ENCODE measurements at places on chromosomes 16 and 17.

- DNase-seq: peak; percentile 93
These were observed at the start of gene GFOD2 for GRCh38 chr16:67719048-67719777. Gene GFOD2 (minus strand): TSS chr16:67719316. CDS start chr16:67685715, 33,601 bp downstream.

GRCh38 chr17:36705874-36706731 lies 104.7 kb downstream of the MRM1 start:
- peak; percentile 86 for DNase-seq

- no peak for DNase-seq
These were observed 78.4 kb downstream of the TRIM37 start for GRCh38 chr17:59028328-59028727.

GRCh38 chr17:55652114-55652823 lies 70.4 kb downstream of the TMEM100 start:
- DNase-seq: no peak

- DNase-seq: no peak
These were observed 17.1 kb downstream of the SAP30BP start for GRCh38 chr17:75684249-75684648.

- DNase-seq: no peak
These were observed 911.1 kb upstream of the GOT2 start for GRCh38 chr16:59645194-59645593.

DNA sequence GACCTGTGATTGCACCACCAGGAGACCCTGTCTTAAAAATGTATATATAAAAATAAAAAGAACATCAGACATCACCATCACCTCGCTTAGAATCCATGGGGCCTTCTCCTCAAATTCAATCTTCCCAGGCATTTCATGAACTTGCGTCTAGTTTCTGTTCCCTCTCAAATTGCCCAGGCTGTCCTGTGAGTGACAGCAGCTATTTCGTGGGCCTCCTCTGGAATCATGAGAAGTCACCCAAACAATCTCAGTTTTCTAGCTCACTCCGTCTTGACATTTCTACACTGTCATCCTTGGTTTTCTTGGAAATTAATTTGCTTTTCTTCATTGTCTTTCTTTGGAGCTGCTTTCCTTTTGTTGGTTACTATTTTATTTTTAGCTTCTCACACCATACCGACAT lies 7.3 kb downstream of the SLC52A1 start:
- no peak for DNase-seq

GRCh38 chr17:33012522-33013033 lies 20.9 kb downstream of the SPACA3 start:
- no peak for DNase-seq

DNA sequence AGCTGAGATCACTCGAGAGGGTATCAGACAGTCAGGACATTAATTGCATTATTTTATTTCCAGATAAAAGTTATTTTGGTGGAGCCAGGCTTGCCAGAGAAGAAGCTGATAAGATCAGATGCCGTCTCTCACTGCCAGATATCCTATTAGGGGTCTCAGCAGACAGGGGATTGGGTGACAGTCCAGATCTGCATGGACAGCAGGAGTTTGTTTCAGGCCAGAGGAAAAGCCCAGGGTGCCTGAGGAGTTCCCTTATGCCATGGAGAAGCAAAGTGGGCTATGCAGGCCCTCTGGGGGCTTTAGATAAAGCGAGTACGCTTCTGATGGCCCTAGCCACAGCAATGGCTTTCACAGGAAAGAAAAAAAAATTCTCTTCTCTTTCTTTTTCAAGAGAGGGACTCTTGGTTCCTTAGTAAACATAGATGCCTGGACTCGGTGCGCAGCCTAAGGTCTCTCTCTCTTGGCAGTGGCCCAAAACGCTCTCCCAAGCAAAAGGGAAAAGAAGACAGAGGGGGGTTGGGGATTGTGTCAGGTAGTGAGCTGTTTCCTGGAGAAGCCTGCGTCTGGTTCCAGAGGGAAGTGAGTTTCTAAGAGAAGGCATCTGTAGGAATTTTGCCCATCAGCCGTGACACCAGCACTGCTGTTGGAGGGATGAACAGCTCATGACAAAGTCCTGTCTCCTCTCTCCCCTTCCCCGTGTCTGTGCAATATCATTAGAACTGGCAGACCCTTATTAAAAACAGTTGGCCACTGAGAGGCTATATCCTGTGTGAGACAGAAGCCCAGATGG lies 166.3 kb upstream of the FOXF1 start:
- no peak for DNase-seq

DNA sequence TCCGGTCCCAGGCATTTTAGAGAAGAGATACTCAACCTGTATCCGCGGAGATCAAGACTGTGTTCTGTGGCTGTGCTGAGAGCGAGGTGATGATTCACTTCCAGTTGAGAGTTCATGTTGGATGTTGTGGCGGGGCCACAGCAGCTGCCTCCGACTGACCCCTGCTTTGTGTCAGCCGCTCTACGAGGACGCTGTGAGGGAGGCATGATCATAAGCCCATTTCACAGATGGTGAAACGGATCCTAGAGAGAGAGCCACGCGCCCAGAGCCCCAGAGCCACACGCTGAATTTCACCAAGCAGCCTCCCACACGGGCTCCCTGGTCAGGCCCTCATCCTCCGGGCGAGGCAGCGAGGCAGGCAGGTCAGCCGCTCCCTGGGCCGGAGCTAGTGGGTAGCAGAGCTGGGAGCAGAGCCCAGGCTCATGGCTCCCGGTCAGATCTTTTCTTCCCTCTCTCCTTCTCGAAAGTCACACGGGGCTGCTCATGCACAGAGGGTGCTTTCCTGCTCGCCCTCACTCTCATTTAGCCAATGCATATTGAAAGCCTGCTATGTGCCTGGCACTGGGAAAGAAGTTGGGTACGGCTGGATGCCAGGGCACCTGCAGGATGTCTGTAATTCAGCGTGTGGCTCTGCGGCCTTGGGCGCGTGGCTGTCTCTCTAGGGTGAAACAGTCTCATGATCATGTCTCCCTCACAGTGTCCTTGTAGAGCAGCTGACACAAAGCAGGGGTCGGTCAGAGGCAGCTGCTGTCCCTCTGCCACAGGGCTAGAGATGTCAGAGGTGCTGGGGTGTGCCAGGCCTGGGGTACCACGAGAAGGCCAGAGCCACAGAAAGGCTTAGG lies 155.6 kb upstream of the CHMP6 start:
- DNase-seq: no peak

DNA sequence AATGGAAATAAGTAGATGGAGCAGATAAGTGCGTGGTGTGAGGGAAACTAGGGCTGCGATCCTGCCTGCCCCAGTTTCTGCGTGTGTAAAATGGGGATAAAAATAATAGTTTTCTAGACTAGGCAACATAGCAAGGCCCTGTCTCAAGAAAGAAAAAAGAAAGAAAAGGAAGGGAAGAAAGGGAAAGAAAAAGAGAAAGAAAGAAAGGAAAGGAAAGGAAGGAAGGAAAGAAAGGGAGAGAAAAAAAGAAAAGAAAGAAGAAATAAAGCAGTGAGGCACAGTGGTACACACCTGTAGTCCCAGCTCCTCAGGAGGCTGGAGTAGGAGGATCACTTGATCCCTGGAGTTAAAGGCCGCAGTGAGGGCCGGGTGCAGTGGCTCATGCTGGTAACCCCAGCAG lies 2.2 kb upstream of the PKMYT1 start:
- no peak for DNase-seq

- no peak for DNase-seq
These were observed 66.6 kb upstream of the TMEM97 start for GRCh38 chr17:28252436-28252835.

DNA sequence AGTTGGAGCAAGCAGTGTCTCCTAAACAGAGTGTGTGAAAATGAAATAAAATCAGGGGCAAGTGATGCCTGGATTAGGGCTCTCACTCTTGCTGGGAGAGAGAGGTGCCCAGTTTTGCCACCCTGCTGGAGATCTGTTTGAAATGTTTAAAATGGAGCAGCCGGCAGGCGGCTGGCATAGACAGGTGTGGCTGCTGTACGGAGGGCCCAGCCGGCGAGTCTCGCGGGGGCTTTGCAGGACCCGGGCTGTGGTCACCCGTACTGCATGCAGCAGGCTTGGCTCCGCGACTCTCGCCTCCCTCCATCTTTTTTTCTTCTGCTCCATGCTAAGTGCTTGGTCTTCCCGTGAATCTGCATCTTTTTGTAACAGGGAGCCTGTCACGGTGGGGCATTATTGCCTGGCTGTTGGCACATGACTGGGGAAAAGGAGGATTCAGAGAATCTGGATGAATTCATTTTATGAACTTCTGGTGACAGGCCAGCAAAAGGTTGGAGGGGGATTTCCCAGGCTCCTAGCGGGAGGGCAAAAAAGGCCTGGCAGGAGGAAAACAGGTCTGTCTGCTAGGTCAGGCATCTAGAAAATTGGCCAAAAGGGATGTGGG lies 1.8 kb downstream of the ZNRF1 start:
- no peak for DNase-seq

DNA sequence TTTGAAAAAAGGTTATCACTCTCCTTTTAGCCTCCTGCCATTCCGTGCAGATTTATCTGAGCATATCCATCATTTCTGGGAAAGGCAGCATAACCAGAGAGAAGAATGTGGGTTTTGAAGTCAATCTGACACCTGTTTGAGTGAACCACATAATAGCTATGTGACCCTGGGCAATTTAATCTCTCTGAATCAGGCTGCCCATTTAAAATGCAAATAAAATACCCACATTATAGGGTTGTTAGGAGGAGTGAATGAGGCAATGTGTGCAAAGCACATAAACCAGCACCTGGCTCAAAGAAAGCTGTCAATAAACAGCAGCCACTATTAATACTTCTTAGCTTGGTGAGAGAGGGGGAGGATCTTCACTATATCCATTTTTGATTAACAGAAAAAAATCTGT lies 88.0 kb downstream of the CACNG1 start:
- DNase-seq: no peak

- no peak for DNase-seq
These were observed 10.1 kb downstream of the AFMID start for GRCh38 chr17:78197147-78197832.

DNA sequence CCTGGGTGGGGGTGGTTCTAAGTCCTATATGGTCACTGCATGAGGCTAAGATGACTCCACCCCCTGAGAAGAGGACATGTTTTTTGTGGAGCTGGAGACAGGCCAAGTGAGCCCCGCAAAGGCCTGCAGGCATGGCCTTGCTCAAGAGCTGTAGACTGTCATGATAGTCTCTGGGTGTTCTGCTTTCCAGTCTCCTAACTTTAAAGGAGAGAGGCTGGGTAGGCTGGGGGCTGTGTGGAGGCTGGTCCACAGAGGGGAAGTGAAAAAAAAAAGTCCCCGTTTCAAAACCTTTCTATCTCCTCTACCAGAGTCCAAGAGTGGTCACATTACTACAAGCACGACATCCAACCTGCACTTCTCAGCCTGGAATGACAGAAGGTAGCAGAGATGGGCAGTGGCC lies 27.1 kb downstream of the CDRT4 start:
- DNase-seq: no peak

GRCh38 chr17:82218349-82219075 lies 5.9 kb upstream of the CCDC57 start:
- DNase-seq: no peak

DNA sequence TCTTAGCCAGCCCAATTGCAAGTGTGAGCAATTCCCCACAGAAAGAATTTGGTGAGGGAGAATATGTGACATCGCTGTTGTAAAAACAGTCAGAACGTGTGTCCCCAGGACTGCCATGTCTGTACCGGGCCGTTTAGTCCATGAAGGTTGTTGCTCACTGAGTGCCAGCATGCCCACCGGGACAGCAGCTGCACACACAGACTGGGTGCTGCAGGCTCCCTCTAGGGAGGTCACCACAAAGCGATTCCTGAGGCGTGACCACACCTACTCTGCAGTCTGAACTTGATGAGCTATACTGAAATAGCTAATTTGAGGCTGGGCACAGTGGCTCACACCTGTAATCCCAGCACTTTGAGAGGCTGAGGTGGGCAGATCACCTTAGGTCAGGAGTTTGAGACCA lies 44.1 kb upstream of the ADORA2B start:
- no peak for DNase-seq

GRCh38 chr17:15947271-15947670 lies 2.3 kb downstream of the ADORA2B start:
- no peak for DNase-seq

GRCh38 chr17:73719588-73720071 lies 75.4 kb upstream of the SDK2 start:
- DNase-seq: no peak

DNA sequence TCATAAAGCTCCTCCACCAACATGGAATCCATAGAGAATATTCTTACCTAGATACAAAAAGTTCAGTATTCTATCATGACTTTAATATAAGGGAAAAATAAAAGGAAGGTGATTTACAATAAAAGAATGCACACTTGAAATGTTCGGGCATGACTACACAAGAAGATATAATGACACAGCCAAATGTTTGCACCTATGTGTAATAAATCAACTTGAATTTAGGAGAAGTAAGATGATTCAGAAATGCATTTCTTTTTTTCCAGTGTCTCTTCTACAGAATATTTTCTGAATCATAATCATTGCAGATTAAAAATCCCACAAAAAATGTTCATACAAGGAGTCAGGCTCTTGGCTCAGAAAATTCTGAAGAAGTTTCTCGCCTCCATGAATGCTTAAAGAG lies 404.0 kb upstream of the HSBP1 start:
- no peak for DNase-seq

DNA sequence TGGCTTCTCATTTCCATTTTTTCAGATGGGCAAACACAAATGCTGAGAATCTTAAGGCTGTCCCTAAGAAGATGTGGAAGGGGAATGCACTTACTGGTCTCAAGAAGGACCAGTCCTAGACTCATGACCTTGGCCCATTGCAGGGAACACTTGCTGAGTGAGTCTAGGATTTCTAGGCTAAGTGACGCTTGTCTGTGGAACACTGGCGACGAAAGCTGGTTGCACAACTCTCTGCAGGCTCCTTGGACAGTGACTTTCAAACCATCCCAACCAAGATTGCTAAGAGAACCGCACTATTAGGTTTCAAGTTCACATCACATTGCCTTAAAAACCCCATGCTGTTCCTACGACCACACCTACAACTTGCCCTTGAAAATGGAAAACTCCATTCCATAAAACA lies 174.1 kb downstream of the AXIN2 start:
- DNase-seq: no peak

All from hematopoietic multipotent progenitor cell treated with erythropoietin and hydrocortisone succinate and interleukin-3 and kit ligand, for 8 days (in vitro differentiated cells).